ENCODE measurements at places on chromosomes 1 and 21.

DNA sequence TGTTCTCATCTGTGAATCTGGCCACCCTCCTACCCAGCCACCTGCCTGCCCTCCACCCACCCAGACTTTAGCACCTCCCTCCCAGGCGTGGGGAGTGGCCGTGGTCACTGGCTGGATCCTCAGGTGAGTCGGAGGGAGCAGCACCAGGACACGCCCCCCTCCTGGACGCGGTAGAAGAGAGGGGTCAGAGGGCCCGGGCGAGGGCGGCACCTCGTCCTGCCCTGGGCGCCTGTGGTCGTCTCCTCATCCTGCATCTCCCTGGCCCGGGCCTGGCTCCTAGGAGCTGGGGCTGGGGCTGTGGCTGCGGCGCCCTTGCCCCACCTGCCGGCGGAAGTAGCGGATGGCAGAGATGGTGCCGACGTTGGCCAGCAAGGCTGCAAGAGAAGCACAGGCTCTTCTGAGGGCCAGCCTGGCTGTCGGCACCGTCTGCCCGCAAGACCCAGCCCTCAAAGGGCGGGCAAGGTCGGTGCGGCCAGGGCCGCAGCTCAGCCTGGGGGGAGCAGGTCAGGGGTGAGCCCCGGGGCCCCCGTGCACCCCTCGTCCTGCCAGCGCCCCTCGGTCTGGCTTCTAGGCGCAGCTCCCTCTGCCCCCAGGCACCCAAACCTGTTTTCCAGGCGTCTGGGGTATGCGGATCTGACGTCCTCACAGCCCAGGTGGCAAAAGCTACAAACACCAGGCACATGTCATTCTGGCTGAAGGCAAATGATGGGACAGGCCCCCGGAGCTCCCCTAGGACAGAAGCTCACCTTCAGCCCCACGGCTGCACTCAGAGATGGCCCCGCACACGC, 5.8 kb downstream of the PERM1 start:
- no peak for DNase-seq

DNA sequence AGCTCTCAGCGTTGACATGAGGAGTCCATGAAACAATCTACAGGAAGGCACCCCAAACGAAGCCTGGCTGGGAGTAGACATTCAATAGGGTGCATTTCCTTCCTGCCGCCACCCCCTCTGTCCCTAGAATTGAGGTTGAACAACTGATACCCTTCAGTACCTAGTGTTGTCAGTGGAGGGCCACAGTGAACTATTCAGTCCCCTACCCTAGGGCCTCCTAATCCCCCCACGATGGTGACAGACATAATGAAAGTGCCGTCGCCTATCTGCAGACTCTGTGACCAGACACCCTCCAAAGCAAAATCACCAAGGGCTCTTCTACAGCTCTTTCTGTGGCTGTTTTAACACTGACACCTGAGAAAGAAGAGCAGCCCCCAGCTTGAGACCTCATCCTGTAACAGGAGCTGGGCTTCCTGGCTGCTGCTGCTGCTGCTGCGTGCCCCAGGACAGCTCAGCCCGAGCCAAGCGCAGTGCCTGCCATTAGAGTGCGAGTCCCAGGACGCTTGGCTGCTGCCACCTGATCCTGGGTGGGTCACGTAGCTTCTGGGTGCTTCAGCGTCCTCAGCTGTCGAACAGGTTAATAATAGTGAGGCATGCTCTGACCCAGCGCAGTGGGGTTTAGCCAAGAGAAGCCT, 183.0 kb downstream of the ZBTB18 start:
- DNase-seq: no peak

DNA sequence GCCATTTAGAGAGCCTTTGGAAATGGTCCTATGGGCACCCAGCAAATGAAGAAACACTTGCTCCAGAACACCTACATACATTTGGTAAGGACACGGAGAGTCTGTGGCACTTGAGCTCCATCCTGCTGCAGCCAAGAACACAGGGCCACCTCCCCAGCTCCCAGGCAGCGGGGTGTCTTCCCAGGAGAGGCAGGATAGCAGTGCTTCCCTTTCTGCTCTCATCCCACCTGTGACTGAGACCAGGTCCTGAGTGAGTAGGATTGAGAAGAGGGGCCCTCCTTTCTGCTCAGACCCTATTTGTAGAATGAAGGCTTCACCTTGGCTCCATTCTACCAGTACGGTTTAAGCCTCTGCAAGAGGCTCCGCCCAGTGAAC, 4.1 kb downstream of the C1orf174 start:
- no peak for DNase-seq

DNA sequence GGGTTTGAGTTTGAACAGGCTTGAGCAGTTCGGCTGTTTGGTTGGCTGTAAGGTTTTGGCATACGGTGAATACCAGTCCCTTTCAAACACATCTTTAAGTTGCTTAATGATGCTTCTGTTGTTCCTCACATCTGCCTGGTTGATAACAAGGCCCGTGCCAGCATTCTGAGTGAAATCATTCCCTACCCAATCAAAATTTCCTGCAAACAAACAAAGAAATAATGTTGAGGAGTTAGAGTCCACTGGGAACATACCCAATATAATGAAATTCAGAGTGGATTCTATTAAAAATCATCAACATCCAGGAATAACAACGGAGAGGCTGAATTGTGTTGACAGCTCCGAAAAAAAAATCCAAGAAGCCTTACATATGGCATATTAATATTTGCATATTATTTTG, 91.0 kb upstream of the MAP1LC3C start:
- DNase-seq: no peak

DNA sequence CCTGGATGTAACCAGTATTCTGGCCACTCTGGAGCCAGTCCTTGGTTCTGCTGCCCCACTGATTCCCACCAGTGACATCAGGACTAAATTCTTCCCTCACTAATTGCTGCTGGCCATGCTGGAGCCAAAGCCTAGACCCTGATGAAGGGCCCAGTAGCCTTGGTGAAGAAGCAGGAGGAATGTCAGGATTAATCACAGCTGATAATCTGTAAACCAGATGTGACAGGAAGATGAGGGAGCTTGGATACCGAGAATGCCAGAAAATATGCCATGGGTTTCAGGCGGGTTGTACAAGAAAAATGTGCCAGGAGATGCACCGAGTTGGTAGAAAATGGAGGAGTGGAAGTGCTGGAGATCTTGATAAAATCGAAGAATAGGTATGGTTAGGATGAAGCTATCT, 119.0 kb upstream of the PPP2R5A start:
- no peak for DNase-seq

DNA sequence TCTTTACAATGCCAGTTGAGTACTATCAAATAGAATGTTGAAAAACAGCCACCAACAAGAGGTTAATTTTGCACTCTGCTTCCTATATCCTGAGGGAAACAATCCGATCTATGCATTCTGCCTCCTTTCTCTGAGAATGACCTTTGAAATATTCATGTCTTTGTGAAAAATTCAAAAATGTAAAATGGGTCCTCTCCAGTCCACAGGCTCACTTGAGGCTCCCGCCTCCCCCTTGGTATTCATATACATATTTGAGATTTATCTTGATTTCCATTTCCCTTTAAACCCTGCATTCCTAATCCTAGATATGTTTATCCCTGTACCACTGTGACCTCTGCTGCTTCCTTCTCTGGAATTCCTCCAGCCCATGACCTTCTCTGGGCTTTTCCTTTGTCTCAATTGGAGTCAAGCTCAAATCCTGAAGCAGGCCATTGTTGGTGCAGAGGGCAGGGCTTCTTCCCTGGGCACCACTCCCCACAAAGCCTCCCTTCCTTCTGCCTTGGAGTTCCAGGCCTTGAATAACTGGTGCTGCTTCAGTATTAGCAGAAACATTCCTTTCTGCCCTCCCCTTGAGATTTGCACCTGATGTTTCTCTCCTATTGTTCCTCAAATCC, 296.8 kb downstream of the PBX1 start:
- no peak for DNase-seq

DNA sequence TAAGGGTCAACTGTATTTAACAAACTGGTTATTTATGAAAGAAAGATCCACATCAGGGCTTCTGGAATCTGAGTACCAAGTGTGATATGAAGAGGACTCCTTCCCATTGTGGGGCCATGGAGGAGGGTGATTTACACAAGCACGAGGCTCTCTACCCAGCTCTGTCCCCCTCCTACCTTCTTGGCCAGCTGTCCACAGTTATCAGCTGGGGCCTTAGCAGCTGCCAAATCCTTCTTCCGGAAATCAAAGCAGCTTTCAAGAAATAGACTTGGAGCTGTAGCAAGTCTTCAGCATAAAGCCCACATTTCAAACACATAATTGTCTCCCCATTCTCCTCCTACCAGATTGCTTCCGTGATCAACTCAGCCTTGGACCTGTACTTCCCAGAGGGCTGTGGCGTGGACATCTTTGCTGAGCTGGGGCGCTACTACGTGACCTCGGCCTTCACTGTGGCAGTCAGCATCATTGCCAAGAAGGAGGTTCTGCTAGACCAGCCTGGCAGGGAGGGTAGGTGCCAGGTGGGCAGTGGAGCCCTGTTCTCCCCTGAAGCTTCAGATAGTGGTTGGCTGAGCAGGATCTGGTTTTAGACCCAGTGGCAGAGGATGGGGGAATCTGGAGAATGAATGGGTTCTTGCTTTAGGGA, 15.5 kb downstream of the AZIN2 start:
- DNase-seq: no peak

DNA sequence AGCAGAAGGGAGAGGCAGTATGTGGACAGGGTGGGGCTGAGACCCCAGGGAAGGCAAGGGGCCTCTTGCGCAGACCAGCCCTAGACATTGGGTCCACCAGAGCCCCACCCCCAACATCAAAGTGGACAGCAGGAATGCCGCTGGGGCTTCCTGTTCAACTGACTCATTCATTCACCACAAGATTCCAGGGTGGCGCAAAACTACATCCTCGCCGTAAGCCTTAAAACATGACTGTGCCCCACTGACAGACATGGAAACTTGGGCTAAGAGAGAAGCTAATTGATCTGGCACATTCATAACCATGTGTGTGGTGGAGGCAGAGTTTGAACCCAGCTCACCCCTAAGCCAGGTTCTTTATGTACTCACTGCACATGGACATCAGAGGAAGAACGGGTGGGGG, 14.0 kb downstream of the COL16A1 start:
- peak; percentile 86 for DNase-seq

- DNase-seq: no peak
Observed at GRCh38 chr1:96233422-96233821, 488.2 kb upstream of the PTBP2 start.

DNA sequence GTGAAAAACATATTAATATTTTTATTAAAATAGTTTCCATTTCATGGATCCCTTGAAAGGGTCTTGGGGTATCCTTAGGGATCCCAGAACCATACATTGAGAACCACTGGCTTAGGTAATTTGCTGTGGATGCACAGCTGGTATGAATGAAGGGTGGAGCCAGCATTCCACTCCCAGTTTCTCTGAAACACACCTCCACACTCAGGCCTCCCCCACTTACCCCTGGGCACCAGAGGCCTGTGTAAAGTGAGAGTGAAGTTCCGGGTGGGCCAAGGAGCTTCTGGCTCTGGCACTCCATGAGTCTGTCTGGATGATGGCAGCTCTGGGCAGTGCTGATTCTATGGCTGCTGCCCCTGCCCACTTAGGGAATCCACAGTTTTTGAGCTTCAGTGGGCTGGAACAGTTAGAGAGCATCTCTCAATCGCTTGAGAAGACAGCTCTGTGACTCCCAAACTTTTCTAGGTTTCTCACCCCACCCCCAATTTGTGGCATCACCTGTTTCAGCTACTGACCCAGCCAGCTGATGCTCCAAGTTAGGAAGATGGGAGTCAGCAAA, 57.8 kb upstream of the CD1D start:
- no peak for DNase-seq

GRCh38 chr1:12454406-12455391, 163.3 kb downstream of the DHRS3 start:
- DNase-seq: no peak

DNA sequence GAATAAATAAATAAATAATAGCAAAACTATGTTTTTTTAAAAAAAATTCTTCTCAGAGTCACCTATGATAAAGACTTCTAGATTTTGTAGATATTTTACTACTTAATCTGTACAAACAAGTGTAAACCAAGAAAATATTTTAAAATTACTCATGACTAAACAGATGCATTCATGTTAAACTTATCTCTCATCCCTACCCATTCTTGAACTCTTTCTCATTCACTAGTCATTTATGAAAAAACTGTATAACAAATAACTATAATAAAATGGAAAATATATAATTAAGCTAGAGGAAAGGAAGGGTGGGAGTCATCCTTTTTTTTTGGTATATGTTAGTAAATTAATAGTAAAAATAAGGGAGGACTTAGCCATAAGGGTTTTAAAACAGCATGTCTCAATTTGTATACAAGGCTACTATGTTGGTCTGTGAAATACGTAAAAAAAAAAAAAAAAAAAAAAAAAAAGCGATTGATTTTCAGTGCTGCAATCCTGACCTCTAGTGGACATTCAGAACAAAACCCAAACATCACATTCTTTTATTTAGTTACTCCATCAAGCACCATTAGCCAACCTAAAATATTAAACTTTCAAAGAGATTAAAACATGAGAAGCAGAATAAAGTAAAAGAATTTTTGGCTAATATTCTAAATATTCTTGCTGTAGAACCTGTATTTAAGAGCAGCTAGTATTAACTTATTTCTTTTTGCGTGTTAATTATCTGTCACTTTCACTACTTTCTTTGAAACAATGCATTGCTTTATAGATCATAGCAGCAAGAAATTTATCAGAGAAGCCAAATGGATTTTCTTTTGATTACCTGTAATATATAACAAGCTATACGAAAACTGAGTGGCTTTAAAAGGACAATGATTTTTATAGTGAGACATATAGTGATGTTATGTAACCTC, 255.8 kb upstream of the CACYBP start:
- DNase-seq: no peak

- DNase-seq: no peak
Observed at GRCh38 chr1:62613890-62614289, 16.6 kb downstream of the ANGPTL3 start.

- DNase-seq: peak; percentile 37
Observed at GRCh38 chr21:38319781-38320180, 63.0 kb downstream of the KCNJ15 start.

DNA sequence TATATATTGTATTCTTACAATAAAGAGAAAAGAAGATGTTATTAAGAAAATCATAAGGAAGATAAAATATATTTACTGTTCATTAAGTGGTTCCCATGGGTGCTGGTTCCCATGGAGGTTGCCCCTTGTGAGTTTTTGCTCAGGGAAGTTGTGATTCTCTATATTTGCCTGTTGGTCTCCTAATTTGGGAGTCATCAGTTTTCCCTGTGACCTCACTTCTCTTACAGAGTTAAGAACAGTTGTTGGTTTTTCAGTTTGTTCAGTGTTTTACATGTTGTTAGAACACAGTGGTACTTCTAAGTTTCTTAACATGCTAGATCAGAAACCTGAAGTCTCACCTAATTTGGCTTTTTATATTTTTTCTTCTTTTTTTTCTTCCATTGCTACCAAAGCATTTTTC, 109.2 kb downstream of the OSBPL9 start:
- no peak for DNase-seq

DNA sequence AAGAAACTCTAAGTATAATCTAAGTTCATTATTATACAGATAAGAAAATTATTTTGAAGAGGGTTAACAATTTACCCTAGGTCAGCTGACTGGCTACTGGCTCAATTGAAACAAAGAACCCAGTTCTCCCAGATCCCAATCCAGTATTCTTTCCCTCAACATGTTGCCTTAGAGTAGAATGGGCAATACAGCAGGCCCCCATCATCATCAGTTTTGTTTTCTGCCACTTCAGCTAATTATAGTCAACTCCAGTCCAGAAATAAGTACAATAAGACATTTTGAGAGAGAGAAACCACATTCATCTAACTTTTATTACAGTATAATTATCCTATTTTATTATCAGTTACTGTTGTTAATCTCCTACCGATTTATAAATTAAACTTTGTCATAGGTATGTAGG, 241.2 kb downstream of the ASTN1 start:
- no peak for DNase-seq
